Esophagus muscularis mucosa (tissue), 4 donors: ENCODE measurements at places on chromosomes 2 and 18. TPM values are rescaled to one million over a fixed set of nuclear protein-coding genes. Genes with fewer than 3 reads are reported as not detected.

- H3K27me3 ChIP-seq: no peaks in the 10 kb centered on the region
- H3K4me1 ChIP-seq: no peaks in the 10 kb centered on the region
- H3K4me3 ChIP-seq: no peak overlapping the region
- no peak for DNase-seq
- H3K27ac ChIP-seq: no peak overlapping the region
These were observed 97.1 kb upstream of the TNP1 start for GRCh38 chr2:216956820-216957493.

- no peaks in the 10 kb centered on the region for H3K36me3 ChIP-seq
- no peak overlapping the region for H3K4me3 ChIP-seq
- H3K27me3 ChIP-seq: no peaks in the 10 kb centered on the region
- DNase-seq: no peak
These were observed 57.9 kb downstream of the TNS1 start for GRCh38 chr2:217944923-217945322.

- H3K4me1 ChIP-seq: no peaks in the 10 kb centered on the region
- no peak overlapping the region for H3K4me3 ChIP-seq
- no peak for DNase-seq
- H3K36me3 ChIP-seq: no peaks in the 10 kb centered on the region
- H3K27me3 ChIP-seq: no peaks in the 10 kb centered on the region
These were observed 151.1 kb upstream of the MSH6 start for GRCh38 chr2:47631792-47632398.

GRCh38 chr2:105929516-105929915 lies 184.8 kb downstream of the NCK2 start:
- no peak for DNase-seq
- H3K27me3 ChIP-seq: no peaks in the 10 kb centered on the region
- H3K4me1 ChIP-seq: peaks cover 15% of the 10 kb centered on the region
- no peaks in the 10 kb centered on the region for H3K36me3 ChIP-seq

DNA sequence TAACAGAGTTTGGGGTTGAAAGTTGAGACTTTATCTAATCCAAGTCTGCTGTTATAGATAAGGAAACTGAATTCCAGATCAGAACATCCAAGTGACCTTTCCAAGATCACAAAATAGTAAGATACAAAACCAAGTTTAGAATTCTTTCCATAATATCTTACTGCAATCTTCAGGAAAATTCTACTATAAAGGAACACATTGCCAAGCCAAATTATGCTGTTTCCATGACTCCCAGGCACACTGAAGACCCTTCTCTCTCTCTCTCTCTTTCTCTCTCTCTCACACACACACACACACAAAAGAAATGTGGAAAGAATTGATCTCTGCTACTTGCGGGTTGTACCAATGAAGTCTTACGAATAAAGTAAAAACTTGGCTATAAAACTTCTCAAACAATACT lies 398.4 kb downstream of the METTL4 start:
- H3K4me3 ChIP-seq: no peak overlapping the region
- peaks cover 4% of the 10 kb centered on the region for H3K4me1 ChIP-seq
- DNase-seq: no peak
- no peaks in the 10 kb centered on the region for H3K27me3 ChIP-seq
- H3K36me3 ChIP-seq: no peaks in the 10 kb centered on the region
- no peak overlapping the region for H3K27ac ChIP-seq

GRCh38 chr2:19801367-19802080 lies 100.3 kb downstream of the TTC32 start:
- peaks cover 26% of the 10 kb centered on the region for H3K4me1 ChIP-seq
- DNase-seq: no peak
- H3K27ac ChIP-seq: peak overlapping the region; percentile 62
- no peak overlapping the region for H3K4me3 ChIP-seq
- no peaks in the 10 kb centered on the region for H3K36me3 ChIP-seq
- no peaks in the 10 kb centered on the region for H3K27me3 ChIP-seq

- H3K27ac ChIP-seq: no peak overlapping the region
- peaks cover 15% of the 10 kb centered on the region for H3K36me3 ChIP-seq
- no peak overlapping the region for H3K4me3 ChIP-seq
- H3K4me1 ChIP-seq: peaks cover 15% of the 10 kb centered on the region
These were observed 23.7 kb downstream of the MARCHF7 start for GRCh38 chr2:159736048-159736447.

GRCh38 chr2:220682616-220683015 lies 889.5 kb downstream of the EPHA4 start:
- H3K36me3 ChIP-seq: no peaks in the 10 kb centered on the region
- no peak overlapping the region for H3K4me3 ChIP-seq
- H3K4me1 ChIP-seq: no peaks in the 10 kb centered on the region
- H3K27ac ChIP-seq: no peak overlapping the region

DNA sequence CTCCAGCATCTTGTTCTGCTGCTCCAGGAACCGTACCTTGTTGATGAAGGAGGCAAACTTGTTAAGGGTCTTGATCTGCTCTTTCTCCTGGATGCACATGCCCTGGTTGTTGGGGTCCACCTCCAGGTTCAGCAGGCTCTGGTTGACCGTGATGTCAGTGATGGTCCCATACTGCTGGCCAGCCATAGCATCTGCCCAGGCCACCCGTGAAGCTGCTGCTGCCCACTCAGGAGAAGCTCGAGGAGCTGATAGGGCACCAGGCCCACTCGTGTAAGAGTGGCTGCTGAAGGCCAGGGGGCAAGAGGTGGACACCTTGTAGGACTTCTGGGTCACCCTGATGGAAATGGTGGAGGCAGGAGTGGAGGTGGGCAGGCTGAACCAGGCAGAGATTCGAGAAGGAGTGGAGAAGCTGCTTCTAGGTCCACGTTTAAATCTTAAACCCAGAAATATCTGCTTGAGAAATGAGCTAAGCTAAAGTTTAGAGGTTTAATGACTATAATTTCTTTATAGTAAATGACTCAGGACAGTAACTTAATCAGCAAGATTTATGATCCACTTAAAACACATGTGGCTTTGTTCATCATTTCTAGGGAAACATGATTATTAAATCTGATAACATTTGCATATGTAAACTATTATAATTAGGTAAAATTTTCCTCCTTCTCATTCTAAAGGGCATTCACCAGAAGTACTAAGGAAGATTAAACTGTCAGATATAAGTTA lies 358.7 kb upstream of the SETBP1 start:
- no peaks in the 10 kb centered on the region for H3K36me3 ChIP-seq
- no peak overlapping the region for H3K4me3 ChIP-seq
- H3K4me1 ChIP-seq: no peaks in the 10 kb centered on the region
- H3K27ac ChIP-seq: no peak overlapping the region
- no peaks in the 10 kb centered on the region for H3K27me3 ChIP-seq
- no peak for DNase-seq

DNA sequence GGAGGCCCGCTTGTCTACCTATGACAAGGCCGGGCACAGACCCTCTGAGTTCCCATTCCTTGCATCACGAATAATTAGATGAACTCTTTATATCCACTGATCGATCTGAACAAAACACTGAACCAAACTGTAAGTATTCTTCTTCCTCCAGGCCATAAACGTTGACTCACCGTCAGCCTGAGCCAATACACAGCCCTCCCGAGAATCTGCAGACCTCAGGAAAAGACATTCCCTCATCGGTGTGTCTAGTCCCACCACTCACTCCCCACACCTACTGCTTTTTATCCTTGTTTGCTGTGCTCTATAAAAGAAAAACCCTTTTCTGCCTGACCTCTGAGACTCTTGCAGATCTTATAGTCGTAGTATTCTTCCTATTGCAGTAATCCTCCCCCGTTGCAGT lies 41.0 kb downstream of the TMEM87B start:
- no peak for DNase-seq
- no peak overlapping the region for H3K4me3 ChIP-seq
- no peaks in the 10 kb centered on the region for H3K27me3 ChIP-seq
- no peak overlapping the region for H3K27ac ChIP-seq

GRCh38 chr2:73107211-73107926 lies 5.4 kb downstream of the RAB11FIP5 start:
- peaks cover 85% of the 10 kb centered on the region for H3K4me1 ChIP-seq
- peak overlapping the region; percentile 40 for H3K27ac ChIP-seq
- H3K27me3 ChIP-seq: no peaks in the 10 kb centered on the region
- no peaks in the 10 kb centered on the region for H3K36me3 ChIP-seq
- no peak overlapping the region for H3K4me3 ChIP-seq
- DNase-seq: no peak

DNA sequence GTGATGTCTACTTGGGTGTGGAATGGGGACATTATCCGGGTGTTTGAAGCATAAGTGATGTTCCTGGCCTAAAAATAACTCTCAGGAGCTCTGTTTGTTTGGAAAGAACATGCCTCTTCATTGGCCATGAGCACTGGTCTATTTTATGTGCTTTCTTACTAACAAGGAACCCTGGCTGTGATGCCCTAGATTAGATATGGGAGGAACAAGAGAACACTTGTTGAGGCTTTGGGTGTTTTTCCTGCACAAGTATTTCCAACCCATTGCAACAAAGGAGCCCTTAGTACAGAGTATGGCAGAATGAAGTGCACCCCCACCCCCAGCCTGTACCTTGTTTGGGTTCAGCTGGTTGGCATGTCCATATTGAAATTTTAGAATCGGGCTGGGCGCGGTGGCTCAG lies 95.9 kb downstream of the SLC4A3 start:
- no peak overlapping the region for H3K4me3 ChIP-seq
- H3K27ac ChIP-seq: no peak overlapping the region
- peak; percentile 47 for DNase-seq
- no peaks in the 10 kb centered on the region for H3K36me3 ChIP-seq

GRCh38 chr2:3116371-3116770 lies 261.2 kb downstream of the EIPR1 start:
- no peak for DNase-seq
- H3K27ac ChIP-seq: no peak overlapping the region
- no peak overlapping the region for H3K4me3 ChIP-seq
- H3K4me1 ChIP-seq: no peaks in the 10 kb centered on the region
- H3K27me3 ChIP-seq: no peaks in the 10 kb centered on the region
- no peaks in the 10 kb centered on the region for H3K36me3 ChIP-seq

GRCh38 chr2:96491860-96492497 lies 13.2 kb downstream of the NEURL3 start:
- H3K36me3 ChIP-seq: no peaks in the 10 kb centered on the region
- H3K27ac ChIP-seq: no peak overlapping the region

- H3K27ac ChIP-seq: no peak overlapping the region
- DNase-seq: no peak
- H3K4me3 ChIP-seq: no peak overlapping the region
- no peaks in the 10 kb centered on the region for H3K27me3 ChIP-seq
- H3K4me1 ChIP-seq: peaks cover 5% of the 10 kb centered on the region
These were observed 13.2 kb downstream of the CEP192 start for GRCh38 chr18:13004396-13004795.

- no peak overlapping the region for H3K27ac ChIP-seq
- no peak overlapping the region for H3K4me3 ChIP-seq
- H3K27me3 ChIP-seq: peaks cover 45% of the 10 kb centered on the region
- H3K4me1 ChIP-seq: peaks cover 2% of the 10 kb centered on the region
- no peaks in the 10 kb centered on the region for H3K36me3 ChIP-seq
These were observed 3.5 kb upstream of the B3GNT7 start for GRCh38 chr2:231391981-231392380.

- H3K4me1 ChIP-seq: no peaks in the 10 kb centered on the region
- peak overlapping the region; percentile 1 for H3K27ac ChIP-seq
These were observed 39.4 kb upstream of the TPO start for GRCh38 chr2:1373830-1374229.

- no peaks in the 10 kb centered on the region for H3K4me1 ChIP-seq
- no peak for DNase-seq
- H3K36me3 ChIP-seq: no peaks in the 10 kb centered on the region
- H3K27me3 ChIP-seq: no peaks in the 10 kb centered on the region
- no peak overlapping the region for H3K4me3 ChIP-seq
These were observed 576 bp downstream of the NYAP2 start for GRCh38 chr2:225400060-225400511.

DNA sequence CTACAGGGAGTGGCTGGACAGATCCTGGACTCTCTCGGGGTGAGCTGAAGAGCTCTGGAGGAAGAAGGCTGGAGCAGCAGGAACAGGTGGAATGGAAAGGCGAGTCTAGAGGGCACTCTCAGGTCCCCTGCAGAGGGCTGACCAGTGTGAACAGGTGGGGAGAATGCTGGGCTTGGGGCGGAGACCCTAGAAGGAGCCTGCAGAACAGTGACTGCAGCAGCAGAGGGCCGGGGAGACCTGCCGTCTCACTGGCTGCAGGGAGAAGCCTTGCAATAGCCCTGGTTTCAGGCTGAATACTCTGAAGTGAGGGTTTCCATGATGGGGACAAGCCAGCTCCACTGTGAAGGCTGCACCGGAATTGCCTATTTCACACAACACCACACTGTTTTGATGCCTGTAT lies 626.7 kb upstream of the SALL3 start:
- H3K36me3 ChIP-seq: no peaks in the 10 kb centered on the region
- no peaks in the 10 kb centered on the region for H3K27me3 ChIP-seq
- no peak overlapping the region for H3K4me3 ChIP-seq
- H3K4me1 ChIP-seq: no peaks in the 10 kb centered on the region
- no peak for DNase-seq
- no peak overlapping the region for H3K27ac ChIP-seq

DNA sequence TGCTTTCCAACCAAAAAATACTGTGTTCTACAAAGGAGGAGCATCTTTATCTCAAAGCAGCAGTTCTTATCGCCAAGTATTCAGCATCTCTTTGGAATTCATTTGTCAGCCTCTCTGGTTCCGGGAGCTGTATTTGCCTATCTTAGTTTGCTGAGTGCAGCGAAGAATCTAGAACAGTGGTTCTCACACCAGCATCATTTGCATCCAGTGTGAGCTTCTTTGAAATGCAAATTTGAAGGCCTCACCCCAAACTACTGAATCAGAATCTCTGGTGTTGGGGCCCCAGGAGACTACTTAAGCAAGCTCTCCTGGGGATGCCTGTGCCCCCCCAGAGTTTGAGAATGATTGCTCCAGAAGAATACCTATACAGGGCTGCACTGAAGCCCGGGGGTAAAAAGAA lies 1.5 kb upstream of the PTPN2 start:
- no peaks in the 10 kb centered on the region for H3K27me3 ChIP-seq
- no peaks in the 10 kb centered on the region for H3K36me3 ChIP-seq
- peak overlapping the region; percentile 98 for H3K27ac ChIP-seq
- no peak overlapping the region for H3K4me3 ChIP-seq
- DNase-seq: no peak
- H3K4me1 ChIP-seq: peaks cover 30% of the 10 kb centered on the region

The CCDC102B gene
- 6.8 TPM for total RNA-seq

The TEKT4 gene
- not detected for total RNA-seq

The NFU1 gene
- total RNA-seq: 74.8 TPM

The IL36A gene
- not detected for total RNA-seq

The CD28 gene
- 0.32 TPM for total RNA-seq

The REG1B gene
- total RNA-seq: not detected

The WNT6 gene
- 2.9 TPM for total RNA-seq

The POTEJ gene
- total RNA-seq: not detected

The SRD5A2 gene
- total RNA-seq: not detected

The POTEI gene
- not detected for total RNA-seq

The LYG1 gene
- 0.57 TPM for total RNA-seq

The AMER3 gene
- total RNA-seq: 0.06 TPM
